ENCODE measurements at places on chromosomes 11 and 22.

- no peak for DNase-seq
Measured at GRCh38 chr11:7533199-7534041, 19.6 kb downstream of the PPFIBP2 start.

GRCh38 chr11:6568191-6568918, 35.1 kb downstream of the RRP8 start:
- peak; percentile 45 for DNase-seq

GRCh38 chr11:65540290-65541092, 15.6 kb downstream of the SCYL1 start:
- peak; percentile 60 for DNase-seq

DNA sequence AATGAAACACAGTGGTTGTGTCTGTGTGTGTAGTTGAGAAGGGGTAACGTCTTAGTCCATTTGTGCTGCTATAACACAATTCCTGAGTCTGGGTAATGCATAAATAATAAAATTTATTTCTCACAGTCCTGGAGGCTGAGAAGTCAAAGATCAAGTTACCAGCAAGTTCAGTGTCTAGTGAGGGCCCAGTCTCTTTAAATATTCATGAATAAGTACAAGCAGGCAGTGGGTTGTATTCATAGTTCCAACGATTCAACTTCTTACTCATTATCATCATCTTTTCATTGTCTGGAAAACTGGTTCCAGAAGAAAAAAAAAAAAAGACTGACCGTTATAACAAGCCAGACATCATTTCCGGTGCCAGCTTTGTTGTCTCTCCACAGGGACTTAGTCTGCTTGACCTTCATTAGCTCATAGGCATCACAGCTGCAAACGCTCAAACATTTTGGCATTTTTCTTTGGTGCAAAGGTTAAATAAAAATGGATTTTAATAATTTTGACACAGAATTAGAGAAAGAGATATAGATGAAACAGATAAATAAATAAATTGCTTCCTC, 1297.5 kb downstream of the LRRC4C start:
- no peak for DNase-seq

GRCh38 chr11:66070604-66071380, 720 bp downstream of the PACS1 start:
- DNase-seq = no peak

- DNase-seq = no peak
Measured at GRCh38 chr22:23846081-23846469, 7.3 kb upstream of the DERL3 start.

GRCh38 chr11:134691985-134692384, 279.9 kb upstream of the B3GAT1 start:
- no peak for DNase-seq

GRCh38 chr11:17927681-17928343, 85.0 kb downstream of the SERGEF start:
- DNase-seq = peak; percentile 77

DNA sequence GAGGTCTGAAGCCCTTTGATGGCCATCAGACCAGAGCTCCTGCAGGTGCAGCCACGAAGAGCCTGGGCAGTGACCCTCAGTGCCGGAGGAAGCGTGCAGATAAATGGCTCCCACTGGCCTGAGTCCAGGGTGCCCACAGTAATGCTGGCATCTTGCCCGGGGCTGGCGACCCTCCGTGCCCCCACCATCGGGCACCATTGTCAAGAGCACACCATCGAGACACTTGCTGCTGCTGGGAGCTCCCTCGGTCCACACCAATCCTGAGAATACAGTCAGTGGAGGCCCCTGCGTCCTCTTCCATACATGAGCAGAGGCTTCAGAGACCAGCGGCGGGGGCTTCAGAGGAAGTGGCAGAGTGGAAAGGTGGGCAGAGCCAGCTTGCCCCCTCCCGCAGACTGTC, 1448.3 kb downstream of the BRD1 start:
- DNase-seq = no peak

GRCh38 chr11:67484847-67485311, 2.1 kb downstream of the AIP start:
- no peak for DNase-seq

DNA sequence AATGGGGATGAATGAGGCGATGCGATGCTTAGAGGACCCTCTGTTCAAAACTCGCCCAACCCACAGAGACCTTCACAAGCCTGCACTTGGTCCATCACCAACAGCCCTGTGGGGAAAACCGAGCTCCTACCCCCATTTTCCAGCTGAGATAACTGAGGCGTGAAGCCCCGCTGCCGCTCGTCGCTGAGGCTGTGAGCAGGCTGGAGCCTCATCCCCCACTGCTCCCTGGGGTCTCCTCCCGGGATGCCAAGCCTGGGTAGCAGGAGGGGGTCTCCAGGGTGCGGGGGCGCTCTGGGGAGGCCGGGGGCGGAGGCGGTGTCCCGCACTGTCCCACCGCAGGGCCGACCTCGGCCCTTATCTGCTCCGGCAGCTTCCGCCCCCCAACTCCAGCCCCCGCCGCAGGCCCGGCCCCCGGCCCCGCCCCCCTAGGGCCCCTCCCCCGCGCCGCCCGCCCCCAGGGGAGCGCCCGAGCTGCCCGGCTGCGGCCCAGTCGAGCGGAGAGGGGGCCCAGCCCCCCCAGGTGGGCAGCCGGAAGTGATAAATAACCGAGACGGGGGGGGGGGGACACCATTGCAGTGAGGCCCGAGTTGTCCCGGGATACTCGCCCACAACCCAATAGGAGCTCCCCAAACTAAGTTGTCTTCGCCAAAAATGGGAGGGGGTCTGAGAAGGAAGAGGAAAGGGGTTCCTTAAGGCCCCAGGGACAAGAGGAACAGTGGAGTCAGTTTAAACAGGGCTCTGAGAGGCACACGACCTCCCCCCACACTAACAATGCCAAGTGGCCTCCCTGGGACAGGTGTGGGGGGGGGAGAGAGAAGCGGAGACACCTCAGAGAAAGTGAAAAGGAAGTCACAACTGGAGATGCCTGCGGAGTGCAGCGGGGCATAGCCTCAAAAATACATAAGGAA, 8.3 kb upstream of the SLC39A13 start:
- DNase-seq = no peak

GRCh38 chr11:126061707-126062678, 673 bp downstream of the CDON start:
- DNase-seq = no peak

DNA sequence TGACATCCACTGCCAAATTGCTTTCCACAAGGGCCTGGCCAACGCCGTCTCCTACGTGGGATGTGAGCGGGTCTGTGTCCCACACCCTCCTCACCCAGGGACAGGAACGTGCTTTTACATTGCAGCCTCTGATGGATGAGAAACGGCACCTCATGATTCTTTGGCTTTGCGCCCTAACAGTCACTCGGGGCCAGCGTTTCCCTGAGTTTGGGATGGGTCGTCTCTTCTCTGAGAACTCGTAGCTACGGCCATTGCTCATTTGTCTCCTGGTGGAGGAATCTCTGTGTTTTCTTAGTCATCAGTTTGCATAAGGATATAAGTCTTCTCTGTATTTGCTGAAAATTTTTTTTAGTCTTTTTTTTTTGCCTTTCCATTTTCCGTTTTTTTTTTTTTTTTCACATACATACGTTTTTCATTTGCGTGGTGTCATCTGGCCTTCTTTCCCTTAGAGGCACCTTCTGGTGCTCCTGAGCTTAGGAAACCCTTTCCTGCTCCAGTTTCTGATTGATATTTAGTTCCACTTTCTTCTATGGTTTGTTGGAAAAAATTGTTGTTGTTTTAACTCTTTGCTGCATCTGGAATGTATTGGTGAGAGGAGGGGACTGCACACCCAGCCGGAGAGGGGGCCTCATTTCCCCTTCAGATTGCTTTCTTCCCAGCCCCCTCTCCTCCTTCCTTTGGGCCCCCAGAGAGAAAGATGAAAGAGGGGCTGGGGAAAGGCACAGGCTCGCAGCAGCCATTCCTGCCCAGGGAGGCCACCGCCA, 12.0 kb downstream of the TNNT3 start:
- DNase-seq = peak; percentile 60

- no peak for DNase-seq
Measured at GRCh38 chr11:2666401-2666741, 33.4 kb downstream of the KCNQ1OT1 start.

DNA sequence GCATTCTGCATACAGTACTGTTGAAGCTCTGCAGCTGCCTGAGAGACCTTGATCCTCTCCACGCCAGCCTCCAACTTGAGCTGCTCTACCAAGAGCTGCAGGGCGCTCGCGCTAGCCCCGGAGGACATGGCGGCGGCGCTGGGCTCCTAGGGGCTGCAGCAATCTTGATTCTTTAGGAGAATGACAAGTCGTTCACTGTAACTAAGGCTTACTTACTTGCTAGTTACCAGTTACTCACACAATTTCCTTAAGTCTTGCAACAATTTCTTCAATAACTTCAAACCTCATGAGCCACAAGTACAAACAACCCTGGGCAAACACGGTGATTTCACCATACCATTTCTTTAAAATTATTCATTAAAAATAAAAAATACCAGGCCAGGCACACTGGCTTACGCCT, 21.9 kb downstream of the SBF2 start:
- no peak for DNase-seq

All from skeletal muscle cell (primary cell).